ENCODE measurements at places on chromosomes 6 and 20. TPM values are rescaled to one million over a fixed set of nuclear protein-coding genes. Genes with fewer than 3 reads are reported as not detected.

- DNase-seq: no peak
These were observed 52.0 kb upstream of the FANCE start for GRCh38 chr6:35400111-35400510.

DNA sequence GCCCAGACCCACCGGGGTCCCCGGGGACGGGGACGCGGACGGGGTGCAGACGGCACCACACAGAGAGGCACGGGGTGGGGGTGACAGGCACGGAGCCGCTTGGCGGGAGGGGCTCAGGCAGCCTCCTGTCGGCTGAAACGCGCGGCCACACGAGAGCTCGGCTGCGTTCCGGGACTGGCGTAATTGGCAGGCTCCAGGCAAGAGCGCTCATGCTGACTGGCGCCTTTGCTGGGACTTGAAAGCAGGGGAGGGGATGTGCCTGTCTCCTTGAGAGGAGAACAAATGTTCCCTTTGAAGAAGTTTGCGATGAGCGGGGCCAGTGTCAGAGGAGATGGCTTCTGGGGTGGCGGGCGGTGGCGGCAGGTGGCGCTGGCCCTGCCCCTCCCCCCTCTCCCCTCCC is 25.8 kb downstream of the BHLHE23 start:
- DNase-seq: peak; percentile 43

- DNase-seq: no peak
These were observed 5.8 kb downstream of the DSP start for GRCh38 chr6:7547315-7547714.

GRCh38 chr20:17304774-17305173 is 77.9 kb downstream of the PCSK2 start:
- no peak for DNase-seq

GRCh38 chr6:74199215-74199915 is 503.4 kb downstream of the CD109 start:
- DNase-seq: no peak

Gene MYLK2
- not detected for total RNA-seq

Gene FAM209B
- total RNA-seq: 3.1 TPM
